ENCODE measurements at places on chromosomes 2 and 18. TPM values are rescaled to one million over a fixed set of nuclear protein-coding genes. Genes with fewer than 3 reads are reported as not detected.

The TMEM198 gene
- total RNA-seq: 6.0 TPM

The FEV gene
- total RNA-seq: not detected

The TLX2 gene
- not detected for total RNA-seq

The DPP4 gene
- 1.7 TPM for total RNA-seq

The FAM117B gene
- total RNA-seq: 30.1 TPM

- DNase-seq: no peak
- no peaks in the 10 kb centered on the region for H3K36me3 ChIP-seq
- no peak overlapping the region for H3K4me3 ChIP-seq
- H3K27ac ChIP-seq: no peak overlapping the region
Observed at GRCh38 chr2:10892796-10893350, 18.9 kb upstream of the KCNF1 start.

GRCh38 chr2:101883860-101884259 lies 107.9 kb upstream of the IL1R2 start:
- H3K27me3 ChIP-seq: no peaks in the 10 kb centered on the region
- peak overlapping the region; percentile 8 for H3K27ac ChIP-seq
- no peak for DNase-seq
- H3K36me3 ChIP-seq: peaks cover 17% of the 10 kb centered on the region

DNA sequence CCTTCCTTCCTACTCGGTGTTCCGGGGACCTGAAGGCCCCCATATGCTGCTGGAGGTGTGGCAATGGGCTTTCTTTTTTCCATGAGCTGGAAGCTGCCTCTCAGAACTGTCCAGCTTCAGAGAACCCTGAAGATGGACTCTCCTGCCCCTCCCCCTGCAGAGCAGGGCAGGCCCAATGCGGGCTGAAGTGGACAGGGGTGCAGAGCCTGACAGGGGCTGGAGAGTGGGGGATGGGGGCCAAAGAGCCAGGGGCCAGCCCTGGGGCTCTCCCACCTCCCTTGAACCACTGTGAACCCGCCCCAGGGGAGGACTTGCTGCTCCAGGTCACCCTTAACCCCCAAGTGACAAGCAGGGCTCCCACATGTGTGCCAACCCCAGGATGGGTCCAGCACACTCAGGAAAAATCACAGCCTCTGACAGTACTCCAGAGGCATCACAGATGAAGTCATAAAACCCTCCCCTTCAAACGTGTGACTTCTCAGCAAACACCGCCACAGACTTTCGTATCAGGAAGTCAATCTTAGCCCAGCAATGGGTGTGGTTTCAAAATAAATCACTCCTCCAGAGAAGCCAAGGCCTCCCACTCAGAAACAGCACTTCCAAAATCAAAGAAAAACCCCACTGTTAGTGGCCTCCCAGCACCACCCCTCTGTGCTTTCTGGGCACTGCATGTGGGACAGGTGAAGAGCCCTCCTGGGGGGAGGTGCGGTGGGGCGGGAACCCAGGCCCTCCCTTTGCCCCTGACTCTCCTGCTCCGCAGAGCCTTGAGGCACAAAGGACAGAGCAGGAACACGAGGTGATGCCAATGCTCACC lies 135.8 kb downstream of the HDAC4 start:
- H3K27me3 ChIP-seq: no peaks in the 10 kb centered on the region
- H3K27ac ChIP-seq: peak overlapping the region; percentile 87
- no peaks in the 10 kb centered on the region for H3K36me3 ChIP-seq
- H3K4me1 ChIP-seq: peaks cover 23% of the 10 kb centered on the region
- peak; percentile 40 for DNase-seq
- H3K4me3 ChIP-seq: no peak overlapping the region

DNA sequence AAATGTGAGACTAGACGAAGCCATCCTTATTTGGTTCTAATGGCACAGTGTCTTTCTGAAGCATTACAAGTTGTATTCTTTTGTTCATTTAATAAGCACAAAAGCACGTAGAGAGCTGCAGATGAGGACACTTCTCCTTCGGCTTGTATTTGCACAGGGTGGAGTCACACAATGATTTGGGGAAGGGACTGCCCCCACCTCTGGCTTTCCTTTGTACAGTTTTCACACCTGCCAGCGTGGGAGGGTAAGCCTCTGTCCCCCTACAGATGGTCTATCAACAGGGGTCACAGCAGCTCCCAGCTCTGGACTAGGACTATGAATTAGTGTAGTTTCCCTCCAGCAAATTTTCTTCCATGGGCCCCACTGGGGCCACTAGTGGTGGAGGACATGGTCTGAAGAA lies 108.2 kb upstream of the KLHL14 start:
- H3K36me3 ChIP-seq: no peaks in the 10 kb centered on the region
- no peak overlapping the region for H3K4me3 ChIP-seq
- no peak overlapping the region for H3K27ac ChIP-seq
- H3K27me3 ChIP-seq: no peaks in the 10 kb centered on the region

GRCh38 chr2:44342854-44343253 lies 18.4 kb downstream of the PREPL start:
- no peak overlapping the region for H3K27ac ChIP-seq
- peaks cover 12% of the 10 kb centered on the region for H3K4me1 ChIP-seq
- no peaks in the 10 kb centered on the region for H3K27me3 ChIP-seq
- H3K4me3 ChIP-seq: no peak overlapping the region
- no peak for DNase-seq

- no peaks in the 10 kb centered on the region for H3K27me3 ChIP-seq
- H3K4me1 ChIP-seq: no peaks in the 10 kb centered on the region
- H3K36me3 ChIP-seq: no peaks in the 10 kb centered on the region
- no peak overlapping the region for H3K27ac ChIP-seq
- DNase-seq: no peak
- no peak overlapping the region for H3K4me3 ChIP-seq
Observed at GRCh38 chr18:35646449-35646848, 64.9 kb downstream of the GALNT1 start.

DNA sequence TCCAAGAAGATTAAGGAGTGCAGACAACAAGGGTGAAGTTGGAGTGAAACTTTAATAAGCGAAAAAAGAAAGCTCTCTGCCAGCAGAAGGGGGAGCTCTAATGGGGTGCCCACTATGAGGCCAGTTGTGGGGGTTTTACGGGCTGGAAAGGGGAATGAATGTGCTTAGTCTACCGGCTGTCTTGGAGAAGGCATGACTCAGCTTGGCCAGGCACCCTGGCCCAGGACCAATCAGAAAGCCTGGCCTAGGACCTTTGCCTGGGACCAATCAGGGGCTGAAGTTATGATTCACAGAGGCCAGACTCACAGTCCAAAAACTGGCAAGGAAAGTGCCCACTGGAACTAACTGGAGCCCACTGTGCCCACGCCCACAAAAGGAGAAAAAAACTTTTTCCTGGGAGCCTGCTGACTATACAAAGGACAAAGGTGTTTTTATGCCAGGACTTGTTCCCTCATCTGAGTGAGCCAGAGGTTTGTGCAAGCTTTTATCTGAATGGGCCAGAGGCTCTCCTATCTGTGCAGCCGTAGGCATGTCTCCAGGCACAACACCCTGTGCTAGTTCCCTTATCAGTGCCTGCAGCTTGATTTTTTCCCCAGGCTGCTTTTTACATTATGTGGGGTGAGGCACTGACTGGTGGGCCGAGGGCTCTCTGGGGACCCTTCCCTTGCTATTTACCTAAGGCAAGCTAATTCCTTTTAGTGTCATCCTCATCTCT lies 18.6 kb downstream of the CMPK2 start:
- no peak overlapping the region for H3K4me3 ChIP-seq
- no peak overlapping the region for H3K27ac ChIP-seq
- H3K27me3 ChIP-seq: no peaks in the 10 kb centered on the region
- H3K4me1 ChIP-seq: no peaks in the 10 kb centered on the region
- no peak for DNase-seq
- peaks cover 33% of the 10 kb centered on the region for H3K36me3 ChIP-seq

- no peak overlapping the region for H3K27ac ChIP-seq
- no peaks in the 10 kb centered on the region for H3K4me1 ChIP-seq
- peak; percentile 34 for DNase-seq
- no peaks in the 10 kb centered on the region for H3K27me3 ChIP-seq
- no peak overlapping the region for H3K4me3 ChIP-seq
Observed at GRCh38 chr2:892401-892800, 58.2 kb upstream of the SNTG2 start.

Measured in ascending aorta (tissue), 2 donors.